COR-L47 (cell line): ENCODE measurements at places on chromosomes 5 and 9.
A peak's percentile ranks its signal among the peaks of the same experiment; 100 is the strongest.

- no peak for DNase-seq
Measured at GRCh38 chr9:89951675-89952074, 346.9 kb downstream of the GADD45G start.

DNA sequence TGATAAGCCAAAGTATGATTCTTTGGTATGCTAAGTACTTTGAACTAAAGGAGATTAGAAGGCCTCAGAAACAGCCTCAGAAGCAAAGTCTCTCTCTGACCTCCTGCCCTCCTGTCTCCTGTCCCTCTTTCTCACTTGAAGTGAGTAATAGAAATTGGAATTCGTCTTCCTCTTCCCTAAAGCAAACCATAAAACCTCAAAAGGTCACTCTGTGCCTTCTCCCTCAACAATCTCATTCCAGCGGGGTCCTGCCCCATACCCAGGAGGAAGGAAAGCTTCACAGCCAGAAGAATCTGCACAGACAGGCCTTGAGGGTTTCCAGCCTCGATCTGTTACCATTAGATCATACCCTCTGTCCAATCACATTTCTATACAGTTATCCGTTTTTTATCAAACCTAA is 87.8 kb downstream of the HAPLN1 start:
- DNase-seq = no peak

GRCh38 chr9:132722564-132723065 is 52.4 kb downstream of the GTF3C4 start:
- DNase-seq = no peak

- no peak for DNase-seq
Measured at GRCh38 chr9:112894041-112894440, 3.4 kb upstream of the SLC46A2 start.

DNA sequence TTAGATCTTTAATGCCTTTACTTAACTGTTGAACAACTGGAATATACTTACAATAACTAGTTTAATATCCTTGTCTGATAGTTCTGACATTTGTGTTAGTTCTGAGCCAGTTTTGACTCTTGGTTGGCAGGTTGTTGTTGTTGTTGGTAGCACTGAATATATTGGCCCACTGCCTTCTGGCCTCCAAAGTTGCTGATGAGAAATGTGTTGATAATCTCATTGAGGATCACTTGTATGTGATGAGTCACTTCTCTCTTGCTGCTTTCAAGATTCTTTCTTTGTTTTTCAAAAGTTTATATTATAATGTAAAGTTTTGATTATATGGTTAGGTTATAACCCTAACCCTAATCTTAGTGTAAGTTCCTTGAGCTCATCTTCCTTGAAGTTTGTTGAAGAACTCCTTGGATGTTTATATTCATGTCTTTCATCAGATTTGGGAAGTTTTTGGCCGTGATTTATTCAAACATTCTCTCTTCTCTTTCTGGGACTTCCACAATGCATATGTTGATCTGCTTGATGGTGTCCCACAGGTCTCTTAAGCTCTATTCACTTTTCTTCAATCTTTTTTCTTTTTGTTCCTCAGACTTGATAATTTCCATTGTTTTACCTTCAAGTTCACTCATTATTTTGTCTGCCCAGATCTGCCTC is 149.7 kb downstream of the FGF18 start:
- no peak for DNase-seq

- no peak for DNase-seq
Measured at GRCh38 chr5:102547141-102548035, 48.6 kb upstream of the SLCO6A1 start.

DNA sequence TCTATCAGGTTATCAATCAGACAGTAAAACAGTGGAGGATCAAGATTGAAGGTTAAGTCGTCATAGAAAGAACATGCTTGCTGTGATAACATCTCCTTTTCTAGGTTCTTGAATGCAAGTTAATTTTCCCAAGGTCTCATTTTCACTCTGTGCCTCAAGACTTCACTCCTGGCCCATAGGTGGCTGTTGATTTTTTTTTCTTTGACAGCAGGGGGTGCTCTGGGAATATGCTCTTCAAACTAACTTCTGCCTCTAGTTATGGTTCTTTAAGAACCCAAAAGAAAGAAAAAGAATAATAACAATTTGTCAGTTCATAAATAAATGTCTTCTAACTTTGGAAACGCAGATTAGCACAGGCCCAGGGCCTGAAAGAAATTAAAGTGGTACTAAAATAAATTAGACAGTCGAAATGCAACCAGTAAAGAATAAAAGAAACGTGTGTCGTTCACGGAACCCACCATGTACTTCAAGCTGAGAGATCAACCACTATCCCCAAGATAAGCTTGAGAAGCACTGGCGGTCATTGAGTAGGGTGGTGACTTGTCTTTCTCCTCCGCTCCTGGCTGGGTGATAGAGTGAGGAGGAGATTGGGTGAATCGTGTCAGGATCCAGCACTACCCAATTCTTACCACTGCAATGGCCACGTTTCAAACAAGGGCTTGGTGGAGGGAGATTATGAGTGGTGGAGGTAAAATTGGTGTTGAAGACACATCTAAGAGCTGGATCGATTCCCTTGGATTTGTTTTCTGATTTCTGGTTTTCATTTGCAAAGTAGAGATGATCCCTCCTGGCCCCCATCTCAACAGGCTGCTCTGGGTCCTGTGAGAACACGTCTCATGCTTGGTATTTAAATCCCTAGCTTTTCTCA is 93.4 kb upstream of the IRX4 start:
- DNase-seq = no peak

- DNase-seq = no peak
Measured at GRCh38 chr5:76723906-76724305, 8.0 kb downstream of the F2R start.

DNA sequence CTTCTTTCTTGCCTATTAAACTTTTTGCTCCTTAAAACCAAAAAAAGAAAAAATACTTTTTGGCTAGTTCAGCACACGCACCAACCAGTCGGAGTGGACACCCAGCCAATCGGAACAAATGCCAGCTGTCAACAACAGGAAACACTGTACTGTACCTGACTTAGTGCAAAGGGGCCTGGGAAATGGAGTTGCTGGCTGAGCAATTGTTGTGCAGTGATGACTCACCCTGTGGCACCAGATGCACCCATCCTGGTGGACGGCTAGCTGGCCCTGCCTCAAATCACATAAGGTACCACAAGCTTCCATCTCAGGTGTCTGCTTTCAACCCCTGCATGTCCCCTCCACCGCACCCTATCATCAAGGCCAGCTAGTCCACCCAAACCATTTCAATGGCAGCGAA is 20.9 kb downstream of the FOXE1 start:
- no peak for DNase-seq

GRCh38 chr5:33772380-33772897 is 119.4 kb downstream of the ADAMTS12 start:
- no peak for DNase-seq

GRCh38 chr5:172910828-172911627 is 48.2 kb upstream of the RPL26L1 start:
- peak; percentile 59 for DNase-seq

- peak; percentile 69 for DNase-seq
Measured at GRCh38 chr9:17613758-17614157, 34.9 kb downstream of the SH3GL2 start.

DNA sequence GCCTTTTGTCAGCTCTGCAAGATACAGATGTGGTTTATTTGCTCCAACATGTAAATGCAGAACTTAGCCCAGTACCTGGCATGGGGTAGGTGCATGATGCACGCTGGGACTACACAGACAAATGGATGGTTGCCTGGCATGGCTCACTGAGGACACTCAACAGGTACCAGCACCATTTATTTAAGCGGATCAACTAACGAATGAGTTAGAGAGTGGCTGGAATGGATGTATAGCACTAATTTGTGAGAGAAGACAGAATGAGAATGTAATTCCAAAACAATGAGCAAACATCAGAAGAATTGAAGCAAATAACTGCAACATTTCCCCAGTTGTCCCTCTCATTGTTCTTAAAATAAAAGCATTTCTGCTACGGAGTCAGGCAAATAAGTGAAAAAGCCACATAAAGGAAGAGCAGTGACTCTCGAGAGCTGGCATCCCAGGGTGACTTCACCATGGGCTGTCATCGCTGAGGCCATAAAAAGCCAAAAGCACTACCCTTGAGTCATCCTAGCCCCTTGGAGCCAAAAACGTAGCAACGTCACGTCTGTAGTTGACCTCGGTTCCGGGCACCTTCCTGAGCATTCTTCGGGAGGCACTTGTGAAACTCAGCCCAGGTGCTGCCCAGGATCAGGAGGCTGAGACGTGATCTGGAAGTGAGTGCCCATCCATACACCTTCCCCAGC is 290.3 kb downstream of the NSG2 start:
- no peak for DNase-seq

- no peak for DNase-seq
Measured at GRCh38 chr9:10041726-10042229, 571.0 kb downstream of the PTPRD start.

DNA sequence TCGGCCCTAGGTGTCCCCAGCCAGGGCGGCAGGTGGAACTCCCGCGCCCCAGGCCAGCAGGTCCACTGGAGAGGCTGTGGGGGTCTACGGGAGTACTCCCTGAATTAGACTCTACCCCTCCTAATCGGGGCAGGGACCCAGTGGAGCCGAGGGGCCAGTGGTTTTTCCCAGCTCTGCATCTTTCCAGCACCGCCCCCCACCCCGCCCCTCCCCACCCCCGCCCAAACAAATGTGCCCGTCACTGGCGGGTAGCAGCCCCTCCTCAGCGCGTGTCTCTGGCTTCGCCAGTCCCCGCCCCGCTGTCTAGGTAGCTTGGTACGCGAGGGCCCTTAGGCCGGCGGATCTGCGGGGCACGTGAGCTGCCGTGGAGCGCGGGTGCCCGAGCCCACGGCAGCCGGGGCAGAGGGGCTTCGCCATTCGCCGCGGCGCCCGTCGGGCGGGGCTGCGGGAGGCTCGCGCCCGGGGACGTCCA is 7.0 kb downstream of the UNC5A start:
- DNase-seq = peak; percentile 88

DNA sequence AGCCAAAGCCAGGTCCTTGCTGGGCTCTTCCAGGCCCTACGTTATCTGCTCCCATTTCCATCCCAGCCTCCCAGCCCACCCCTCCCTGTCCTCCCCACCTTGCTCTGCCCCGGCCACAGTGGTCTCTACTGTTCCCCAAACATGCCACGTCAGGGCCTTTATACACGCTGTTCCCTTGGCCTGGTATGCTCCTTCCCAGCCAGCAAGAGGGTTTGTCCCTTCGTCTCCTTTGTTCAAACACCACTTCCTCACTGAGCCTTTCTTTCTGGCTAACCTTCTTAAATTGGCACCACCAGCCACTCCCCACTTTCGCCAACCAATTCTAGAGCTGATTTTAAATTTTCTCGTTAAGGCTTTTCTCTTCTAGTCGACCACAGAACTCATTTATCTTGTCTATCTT is 9.8 kb downstream of the SH2D3C start:
- no peak for DNase-seq

DNA sequence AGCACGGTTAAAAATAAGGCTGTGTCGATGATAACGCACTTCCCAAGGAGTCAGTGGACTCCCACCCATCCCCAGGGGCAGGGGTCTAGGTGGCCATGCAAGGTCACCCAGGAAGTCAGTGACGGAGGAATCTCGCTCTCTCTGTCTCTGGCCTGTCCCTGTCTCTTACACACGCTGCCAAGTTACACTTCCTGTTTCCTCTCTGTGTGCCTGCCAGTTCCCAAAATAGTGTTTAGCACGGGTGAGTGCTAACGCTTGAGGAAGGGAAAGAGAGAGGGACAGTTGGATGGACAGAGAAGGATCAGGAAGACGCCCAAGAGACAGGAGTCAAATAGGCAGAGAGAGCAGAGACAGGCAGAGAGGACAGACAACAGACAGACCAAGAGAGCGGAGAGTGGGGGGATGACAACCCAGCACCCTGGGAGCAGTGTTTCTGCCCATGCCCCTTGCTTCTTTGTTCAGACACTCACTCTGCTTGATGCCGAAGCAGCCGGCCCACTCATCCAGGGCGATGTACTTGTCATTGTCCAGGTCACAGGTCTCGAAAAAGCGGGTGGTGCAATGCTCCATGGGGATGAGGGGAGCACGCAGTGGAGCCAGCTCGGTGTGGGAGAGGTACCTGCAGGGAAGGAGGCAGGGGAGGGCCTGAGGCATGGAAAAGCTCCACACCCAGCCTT is 23.0 kb downstream of the SPARC start:
- DNase-seq = no peak

- DNase-seq = no peak
Measured at GRCh38 chr9:107137495-107138202, 145.4 kb upstream of the RAD23B start.

DNA sequence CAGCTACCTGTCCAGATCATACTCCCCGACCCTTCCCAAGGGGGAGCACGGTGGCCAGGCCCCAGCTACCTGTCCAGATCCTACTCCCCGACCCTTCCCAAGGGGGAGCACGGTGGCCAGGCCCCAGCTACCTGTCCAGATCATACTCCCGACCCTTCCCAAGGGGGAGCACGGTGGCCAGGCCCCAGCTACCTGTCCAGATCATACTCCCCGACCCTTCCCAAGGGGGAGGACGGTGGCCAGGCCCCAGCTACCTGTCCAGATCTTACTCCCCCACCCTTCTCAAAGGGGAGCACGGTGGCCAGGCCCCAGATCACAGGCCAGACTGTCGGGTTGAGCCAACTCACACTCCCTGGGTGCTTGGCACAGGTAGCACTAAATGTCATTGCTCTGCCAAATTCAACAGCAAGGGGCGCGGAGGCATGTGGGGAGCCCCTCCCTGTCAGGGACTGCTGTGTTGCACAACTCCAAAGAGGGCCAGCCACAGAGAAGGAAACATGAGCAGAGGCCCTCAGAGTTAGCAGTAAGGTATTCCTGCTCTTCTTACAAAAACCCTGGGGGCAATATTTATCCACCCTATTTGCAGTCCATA is 136.9 kb downstream of the OLFM1 start:
- no peak for DNase-seq

DNA sequence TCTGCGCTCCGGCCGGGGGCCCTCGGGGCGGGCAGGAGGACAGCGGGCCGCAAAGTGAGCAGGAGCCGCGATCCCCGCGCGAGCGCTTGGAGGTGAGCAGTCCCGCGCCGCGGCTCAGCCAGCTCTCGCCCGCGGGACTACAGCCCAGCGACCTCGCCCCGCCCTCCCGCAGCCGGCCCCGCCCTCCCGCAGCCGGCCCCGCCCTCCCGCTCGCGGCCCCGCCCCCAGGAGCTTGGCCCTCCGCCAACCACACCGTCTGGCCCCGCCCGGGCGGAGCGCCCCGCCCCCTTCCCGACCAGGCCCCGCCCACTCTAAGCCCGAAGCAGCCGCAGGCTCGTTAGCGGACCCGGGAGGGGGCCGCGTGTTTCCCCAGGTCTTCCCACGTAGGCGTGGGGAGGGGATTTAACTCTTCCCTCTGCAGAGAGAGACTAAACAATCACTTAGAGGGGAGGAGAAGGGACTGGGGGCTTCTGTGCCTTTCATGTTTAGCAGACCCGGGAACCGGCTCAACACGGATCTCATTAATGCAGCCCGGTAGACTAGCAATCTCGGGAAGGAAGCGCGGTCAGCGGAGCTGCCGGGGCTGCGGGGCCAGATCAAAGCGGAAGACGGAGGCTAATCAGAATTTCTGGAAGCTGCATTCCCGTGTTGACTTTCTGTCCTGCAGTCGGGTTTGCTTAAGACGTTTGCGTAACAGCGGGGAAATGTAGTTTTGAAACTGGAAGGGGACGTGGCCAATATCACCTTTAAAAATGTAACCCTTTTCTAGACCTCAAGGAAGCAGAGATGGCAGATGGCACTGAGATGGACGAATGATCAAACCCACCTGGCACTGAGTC is at the start of gene MYO10:
Gene MYO10 (minus strand): TSS at position 139 of the 839 bp plus-strand sequence. CDS start 480 bp downstream, outside the sequence.
- peak; percentile 43 for DNase-seq

- DNase-seq = no peak
Measured at GRCh38 chr5:131262953-131263541, 806 bp upstream of the CDC42SE2 start.
